ENCODE measurements at places on chromosomes 12 and 14.

GRCh38 chr12:92337128-92337527 lies 191.5 kb upstream of the BTG1 start:
- DNase-seq, result no peak

- DNase-seq, result no peak
Observed at GRCh38 chr12:105970885-105971284, 167.9 kb downstream of the NUAK1 start.

DNA sequence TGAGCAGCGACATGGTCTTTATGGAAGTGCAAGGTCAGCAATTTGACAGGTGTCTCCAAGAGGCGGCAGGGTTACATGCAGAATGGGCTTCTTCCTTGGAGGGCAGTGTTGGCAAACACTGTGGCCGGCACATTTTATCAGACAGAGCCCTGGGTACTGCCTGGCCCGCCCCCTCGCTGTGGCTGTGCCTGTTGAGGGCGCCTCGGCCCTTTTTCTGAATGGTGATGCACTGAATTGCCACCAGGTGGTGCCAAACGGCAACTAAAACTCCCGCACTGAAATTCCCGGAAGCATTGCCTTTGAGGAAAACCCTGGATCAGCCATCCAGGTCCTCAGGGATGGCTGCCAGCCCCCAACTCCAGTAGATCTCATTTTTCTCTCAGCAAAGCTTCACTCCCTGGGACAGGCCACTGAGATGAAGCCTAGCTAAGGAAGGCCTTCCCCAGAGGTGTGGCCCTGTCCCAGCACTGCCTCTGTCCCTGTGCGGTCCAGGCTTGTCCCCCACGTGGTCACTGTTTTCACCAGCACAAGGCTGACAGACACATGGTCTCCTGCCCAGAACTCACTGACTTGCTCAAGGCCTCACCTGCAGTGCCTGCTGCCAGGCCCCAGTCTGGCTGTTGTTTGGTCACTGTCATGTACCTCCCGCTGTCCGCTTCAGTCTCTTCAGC lies 73.6 kb downstream of the TESC start:
- DNase-seq, result peak; percentile 90

DNA sequence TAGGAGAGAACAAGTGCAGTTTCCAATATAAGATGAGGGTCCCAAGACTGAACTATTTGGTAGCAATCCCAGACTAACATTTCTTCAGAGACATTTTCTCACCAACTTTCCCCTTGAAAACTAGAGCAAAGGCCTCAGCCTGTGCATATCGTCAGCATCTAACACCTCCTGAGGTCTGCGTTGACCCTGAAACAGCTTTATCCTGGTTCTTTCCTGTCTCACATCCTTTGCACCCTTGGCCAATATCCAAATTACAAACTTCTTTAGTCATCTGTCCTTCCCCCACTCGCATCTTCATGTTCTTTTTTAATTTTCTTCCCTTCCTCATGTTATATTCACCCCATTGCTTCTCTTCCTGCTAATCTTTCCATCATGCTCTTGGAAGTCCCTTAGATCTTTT lies 83.0 kb downstream of the FAR2 start:
- no peak for DNase-seq

DNA sequence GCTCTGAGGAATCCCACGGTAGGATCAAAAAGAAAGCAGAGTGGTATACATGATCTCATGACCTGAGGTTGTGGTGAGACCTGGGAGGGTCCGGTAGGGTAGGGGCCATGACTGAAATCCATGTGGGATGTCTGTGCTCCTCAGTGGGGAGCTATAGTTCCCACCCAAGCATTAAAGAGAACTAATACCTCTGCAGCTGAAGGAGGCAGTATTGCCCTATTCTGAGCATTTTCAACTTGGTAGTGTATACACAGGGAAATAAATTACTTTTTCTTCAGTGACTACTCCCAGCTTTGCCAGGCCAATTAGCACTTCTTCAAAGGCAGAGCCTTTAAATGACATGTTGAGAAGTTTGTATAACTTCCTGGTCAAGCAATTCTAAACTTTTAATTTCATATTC lies 613.8 kb downstream of the KCNH5 start:
- DNase-seq, result no peak

GRCh38 chr14:69931960-69932359 lies 52.7 kb downstream of the SMOC1 start:
- no peak for DNase-seq

GRCh38 chr12:1811281-1811947 lies 9.0 kb upstream of the LRTM2 start:
- no peak for DNase-seq

Measured in iPS-NIHi11 (cell line).